ENCODE measurements at places on chromosomes 2 and 18. TPM values are rescaled to one million over a fixed set of nuclear protein-coding genes. Genes with fewer than 3 reads are reported as not detected.

The SRD5A2 gene
- total RNA-seq = not detected

The KCNS3 gene
- 28.8 TPM for total RNA-seq

The SCN7A gene
- not detected for total RNA-seq

The RAB17 gene
- total RNA-seq = 86.3 TPM

The IL1RN gene
- 5.0 TPM for total RNA-seq

The KIF1A gene
- not detected for total RNA-seq

The IL37 gene
- total RNA-seq = 1.7 TPM

The TDRD15 gene
- 1.9 TPM for total RNA-seq

The SPATA3 gene
- total RNA-seq = not detected

The C2orf80 gene
- not detected for total RNA-seq

The SERPINB3 gene
- not detected for total RNA-seq

The MFF gene
- 144 TPM for total RNA-seq

The UGT1A1 gene
- total RNA-seq = 64.8 TPM

The UGT1A10 gene
- not detected for total RNA-seq

The ALPG gene
- total RNA-seq = 1.2 TPM

The COA5 gene
- 37.5 TPM for total RNA-seq

The ASIC4 gene
- total RNA-seq = 0.30 TPM

The MFSD2B gene
- total RNA-seq = 1.1 TPM

The FSHR gene
- total RNA-seq = not detected

The REG1A gene
- not detected for total RNA-seq

The TACR1 gene
- not detected for total RNA-seq

The PSD4 gene
- 29.6 TPM for total RNA-seq

The C2orf78 gene
- not detected for total RNA-seq

All from PC-9 (cell line).